ENCODE measurements at places on chromosomes 11 and 22.
A peak's percentile ranks its signal among the peaks of the same experiment; 100 is the strongest.

GRCh38 chr11:134574425-134574824, 162.4 kb upstream of the B3GAT1 start:
- H3K27me3 ChIP-seq: no peaks in the 10 kb centered on the region
- DNase-seq: peak; percentile 78
- no peaks in the 10 kb centered on the region for H3K36me3 ChIP-seq
- H3K27ac ChIP-seq: no peak overlapping the region
- no peak overlapping the region for H3K4me3 ChIP-seq

DNA sequence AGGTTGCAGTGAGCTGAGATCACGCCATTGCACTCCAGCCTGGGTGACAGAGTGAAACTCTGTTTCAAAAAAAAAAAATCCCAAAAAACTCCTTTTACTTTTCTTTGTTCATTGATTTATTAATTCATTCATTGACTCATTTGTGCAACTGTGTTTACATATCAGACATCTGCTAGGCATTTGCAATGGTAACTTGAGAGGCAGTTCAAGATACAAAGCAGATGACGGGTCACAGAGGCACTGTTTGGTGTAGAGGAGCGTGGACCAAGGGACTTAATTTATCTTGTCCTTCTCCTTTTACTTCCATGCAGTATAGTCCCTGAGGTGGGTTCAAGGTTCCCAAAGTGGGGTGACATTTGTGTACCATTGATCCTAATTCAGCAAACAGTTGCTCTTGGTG, 71.4 kb downstream of the KIAA1671 start:
- H3K27ac ChIP-seq: no peak overlapping the region
- H3K36me3 ChIP-seq: no peaks in the 10 kb centered on the region
- no peak overlapping the region for H3K4me3 ChIP-seq

DNA sequence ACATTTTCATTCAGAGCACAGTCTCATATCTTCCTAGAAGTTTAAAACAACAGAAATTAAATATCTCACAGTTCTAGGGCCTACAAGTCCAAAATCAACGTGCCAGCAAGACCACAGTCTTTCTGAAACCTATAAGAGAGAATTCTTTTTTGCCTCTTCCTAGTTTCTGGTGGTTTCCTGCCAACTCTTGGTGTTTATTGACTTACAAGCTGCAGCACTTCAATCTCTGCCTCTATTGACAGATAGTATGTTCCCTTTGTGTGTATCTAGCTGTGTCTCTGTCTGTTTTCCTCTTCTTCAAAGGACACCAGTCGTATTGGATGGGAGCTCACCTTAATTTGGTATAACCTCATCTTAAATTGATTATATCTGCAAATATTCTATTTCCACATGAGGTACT, 347.5 kb downstream of the DCDC1 start:
- no peaks in the 10 kb centered on the region for H3K36me3 ChIP-seq
- no peak overlapping the region for H3K4me3 ChIP-seq
- H3K27ac ChIP-seq: no peak overlapping the region
- no peaks in the 10 kb centered on the region for H3K4me1 ChIP-seq
- no peaks in the 10 kb centered on the region for H3K27me3 ChIP-seq

DNA sequence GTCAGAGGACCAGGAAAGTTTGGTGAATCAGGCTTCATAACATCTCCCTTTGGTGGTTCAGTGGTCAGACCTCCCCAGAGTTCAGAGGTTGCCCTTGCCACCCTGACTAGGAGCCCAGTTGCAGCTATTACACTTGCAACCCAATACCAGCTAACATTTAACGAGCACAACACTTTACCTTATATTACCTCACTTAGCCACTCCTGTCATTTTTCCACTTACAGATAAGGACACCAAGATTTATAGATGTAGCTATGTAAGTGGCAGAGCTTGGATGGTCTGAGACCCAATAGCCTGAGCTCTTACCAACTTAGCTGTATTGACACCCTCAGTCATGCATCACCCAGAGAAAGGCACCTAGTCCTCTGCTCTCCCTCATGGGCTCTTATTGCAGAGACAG, 234.7 kb downstream of the INSC start:
- no peak overlapping the region for H3K27ac ChIP-seq
- no peak for DNase-seq
- no peaks in the 10 kb centered on the region for H3K27me3 ChIP-seq
- no peaks in the 10 kb centered on the region for H3K36me3 ChIP-seq
- no peak overlapping the region for H3K4me3 ChIP-seq

DNA sequence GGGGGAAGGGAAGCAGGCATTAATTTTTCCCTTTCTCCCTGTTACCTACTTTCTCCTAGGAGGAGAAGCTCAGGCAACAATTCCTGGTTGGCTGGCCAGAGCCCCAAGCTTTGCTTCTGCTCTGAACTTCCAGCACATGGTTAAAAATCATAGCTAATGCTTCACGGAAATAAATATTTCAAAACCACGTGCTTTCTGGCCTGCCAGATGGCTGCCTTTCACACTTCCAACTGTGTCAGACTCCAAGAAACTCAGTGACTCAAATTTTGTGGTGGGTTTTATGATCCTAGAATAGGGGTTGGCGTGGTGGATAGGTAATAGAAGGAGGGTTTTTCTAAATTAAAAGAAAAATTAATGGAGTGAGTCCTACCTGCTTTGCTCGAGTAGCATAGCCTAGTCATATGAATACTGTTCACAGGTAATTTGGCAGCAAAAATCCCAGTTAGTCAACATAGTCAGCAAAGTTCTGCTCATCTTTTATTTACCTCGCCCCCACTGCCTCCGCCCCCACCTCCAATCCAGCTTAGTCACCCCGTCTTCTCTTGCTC, 58.6 kb downstream of the SC5D start:
- no peak overlapping the region for H3K4me3 ChIP-seq
- no peaks in the 10 kb centered on the region for H3K36me3 ChIP-seq
- no peak overlapping the region for H3K27ac ChIP-seq
- no peaks in the 10 kb centered on the region for H3K27me3 ChIP-seq

DNA sequence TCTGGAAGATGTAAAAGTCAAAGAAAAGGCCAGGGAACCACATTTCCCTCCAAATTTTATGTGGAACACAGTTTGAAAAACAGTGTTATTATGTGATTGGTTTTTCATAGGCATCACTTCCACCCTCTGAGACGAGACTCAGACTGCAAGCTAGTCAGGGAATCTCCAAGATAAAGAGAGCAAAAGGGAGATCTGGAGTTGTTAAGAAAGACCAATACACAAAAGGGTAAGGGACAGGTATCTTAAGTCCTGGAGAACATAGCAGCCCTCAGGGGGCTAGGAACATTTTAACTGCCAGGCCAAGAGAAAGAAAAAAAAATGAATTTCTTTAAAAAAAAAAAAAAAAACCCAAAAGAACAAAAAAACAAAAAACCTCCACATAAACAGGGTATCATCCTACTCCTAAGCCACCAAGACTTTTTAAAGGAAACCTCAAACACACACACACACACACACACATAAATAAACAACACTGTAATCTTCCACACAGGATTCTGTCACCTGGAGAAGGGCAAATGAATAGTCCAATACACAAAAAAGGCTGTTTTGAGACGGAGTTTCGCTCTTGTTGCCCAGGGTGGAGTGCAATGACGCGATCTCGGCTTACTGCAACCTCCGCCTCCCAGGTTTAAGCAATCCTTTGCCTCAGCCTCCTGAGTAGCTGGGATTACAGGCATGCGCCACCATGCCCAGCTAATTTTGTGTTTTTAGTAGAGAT, 44.5 kb downstream of the CELF1 start:
- no peak for DNase-seq
- no peaks in the 10 kb centered on the region for H3K36me3 ChIP-seq
- H3K4me3 ChIP-seq: no peak overlapping the region

- H3K36me3 ChIP-seq: no peaks in the 10 kb centered on the region
- H3K4me3 ChIP-seq: no peak overlapping the region
- H3K27ac ChIP-seq: peak overlapping the region; percentile 63
- H3K4me1 ChIP-seq: peaks cover 45% of the 10 kb centered on the region
- DNase-seq: no peak
Measured at GRCh38 chr22:40491990-40492631, 121.7 kb downstream of the SGSM3 start.

DNA sequence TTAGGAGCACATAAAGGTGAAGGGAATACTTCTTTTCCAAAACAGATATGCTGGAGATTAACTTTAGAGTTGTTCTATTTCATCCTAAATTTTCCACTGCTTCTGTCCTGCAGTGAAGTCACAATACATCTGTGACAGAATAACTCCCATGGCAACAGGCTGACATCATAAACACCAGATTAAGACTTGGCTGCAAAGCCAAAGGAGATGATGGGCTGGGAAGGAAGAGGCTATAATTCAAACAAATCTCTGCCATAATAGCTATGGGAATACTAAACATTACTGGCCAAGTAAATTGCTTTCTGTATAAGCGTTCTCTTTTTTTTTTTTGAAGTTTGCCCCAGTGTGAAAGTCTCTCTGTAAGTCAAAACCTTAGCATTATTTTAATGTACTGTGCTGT, 107.7 kb downstream of the CADM1 start:
- no peak overlapping the region for H3K4me3 ChIP-seq
- no peaks in the 10 kb centered on the region for H3K27me3 ChIP-seq
- H3K27ac ChIP-seq: no peak overlapping the region
- no peak for DNase-seq
- no peaks in the 10 kb centered on the region for H3K36me3 ChIP-seq
- peaks cover 7% of the 10 kb centered on the region for H3K4me1 ChIP-seq

GRCh38 chr11:2465202-2466068, 20.6 kb downstream of the KCNQ1 start:
- no peak overlapping the region for H3K27ac ChIP-seq
- H3K4me1 ChIP-seq: no peaks in the 10 kb centered on the region
- no peak for DNase-seq
- no peaks in the 10 kb centered on the region for H3K27me3 ChIP-seq
- no peaks in the 10 kb centered on the region for H3K36me3 ChIP-seq

- no peak for DNase-seq
- H3K4me1 ChIP-seq: peaks cover 9% of the 10 kb centered on the region
- H3K27me3 ChIP-seq: no peaks in the 10 kb centered on the region
- H3K36me3 ChIP-seq: peaks cover 47% of the 10 kb centered on the region
- H3K4me3 ChIP-seq: no peak overlapping the region
Measured at GRCh38 chr11:78199653-78200015, 10.9 kb downstream of the USP35 start.

DNA sequence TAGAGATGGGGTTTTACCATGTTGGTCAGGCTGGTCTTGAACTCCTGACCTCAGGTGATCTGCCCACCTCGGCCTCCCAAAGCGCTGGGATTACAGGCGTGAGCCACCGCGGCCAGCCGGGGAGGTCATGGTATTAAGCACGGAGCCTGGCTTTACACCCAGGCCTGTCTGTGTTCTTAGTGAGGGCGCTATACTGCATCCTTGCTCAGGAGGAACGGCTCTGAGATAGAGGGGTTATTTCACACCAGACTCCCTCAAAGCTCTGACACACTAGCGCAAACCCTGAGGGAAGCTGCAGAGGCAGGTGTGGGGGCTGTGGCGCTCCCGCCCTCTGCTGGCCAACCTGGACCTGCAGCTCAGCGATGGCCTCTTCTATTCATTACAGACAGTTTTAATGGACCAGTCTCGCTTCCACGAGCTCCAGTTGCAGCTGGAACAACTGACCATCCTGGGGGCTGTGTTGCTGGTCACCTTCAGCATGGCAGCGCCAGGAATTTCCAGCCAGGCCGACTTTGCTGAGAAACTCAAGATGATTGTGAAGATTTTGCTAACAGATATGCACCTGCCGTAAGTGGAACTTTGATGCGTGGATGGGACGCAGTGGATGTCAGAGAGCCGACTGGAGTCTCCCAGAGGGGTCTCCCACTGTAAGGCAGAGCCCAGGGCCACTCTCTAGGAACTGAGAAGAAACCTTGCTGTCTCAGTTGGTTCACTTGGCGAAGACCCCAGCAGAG, 26.2 kb downstream of the TCP11L1 start:
- H3K27ac ChIP-seq: no peak overlapping the region
- no peaks in the 10 kb centered on the region for H3K4me1 ChIP-seq
- peaks cover 51% of the 10 kb centered on the region for H3K36me3 ChIP-seq
- H3K4me3 ChIP-seq: no peak overlapping the region
- no peak for DNase-seq
